ENCODE measurements at places on chromosomes 3 and 15.

DNA sequence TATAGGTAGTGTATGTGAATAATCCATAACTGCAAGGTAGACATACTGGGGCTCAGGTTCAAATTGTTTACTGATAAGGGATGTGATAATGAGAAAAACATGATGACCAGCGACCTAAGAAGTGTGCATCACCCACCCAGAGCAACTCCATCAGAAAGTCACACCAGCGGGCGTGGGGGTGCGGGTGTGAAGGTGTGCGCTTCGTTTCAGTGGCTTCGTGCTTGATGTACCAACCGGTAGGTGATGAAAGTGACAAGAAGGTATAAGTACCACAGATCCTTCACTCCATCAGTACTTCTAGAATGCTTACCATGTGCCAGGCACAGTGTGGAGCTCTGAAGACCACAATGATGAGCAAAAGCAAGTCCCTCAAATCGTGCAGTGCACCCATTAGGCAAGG, 11.2 kb downstream of the ANP32A start:
- DNase-seq: no peak

DNA sequence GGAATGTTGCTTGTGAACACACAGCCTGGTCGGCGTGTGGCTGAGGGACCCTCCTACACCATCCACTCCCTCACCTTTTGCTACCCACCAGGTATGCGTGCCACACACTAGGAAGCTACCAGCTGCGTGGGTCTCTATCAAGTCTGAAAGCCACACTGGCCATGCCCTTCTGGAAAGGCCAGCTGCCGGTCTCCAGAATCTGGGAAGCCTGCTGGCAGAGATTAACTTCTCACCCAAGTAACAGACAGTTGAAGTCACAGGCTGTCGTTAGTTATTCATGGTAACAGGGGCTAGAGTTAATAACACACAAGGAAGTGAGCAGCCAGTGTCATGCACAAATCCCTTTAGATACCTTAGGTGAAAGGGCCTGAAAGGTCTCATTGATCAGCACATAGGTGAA, 48.1 kb downstream of the SUSD5 start:
- DNase-seq: no peak

GRCh38 chr3:12931273-12931905, 90.0 kb upstream of the RPL32 start:
- no peak for DNase-seq

- DNase-seq: no peak
Observed at GRCh38 chr3:2526926-2527325, 428.3 kb downstream of the CNTN4 start.

GRCh38 chr3:61667383-61667782, 106.0 kb downstream of the PTPRG start:
- DNase-seq: no peak

DNA sequence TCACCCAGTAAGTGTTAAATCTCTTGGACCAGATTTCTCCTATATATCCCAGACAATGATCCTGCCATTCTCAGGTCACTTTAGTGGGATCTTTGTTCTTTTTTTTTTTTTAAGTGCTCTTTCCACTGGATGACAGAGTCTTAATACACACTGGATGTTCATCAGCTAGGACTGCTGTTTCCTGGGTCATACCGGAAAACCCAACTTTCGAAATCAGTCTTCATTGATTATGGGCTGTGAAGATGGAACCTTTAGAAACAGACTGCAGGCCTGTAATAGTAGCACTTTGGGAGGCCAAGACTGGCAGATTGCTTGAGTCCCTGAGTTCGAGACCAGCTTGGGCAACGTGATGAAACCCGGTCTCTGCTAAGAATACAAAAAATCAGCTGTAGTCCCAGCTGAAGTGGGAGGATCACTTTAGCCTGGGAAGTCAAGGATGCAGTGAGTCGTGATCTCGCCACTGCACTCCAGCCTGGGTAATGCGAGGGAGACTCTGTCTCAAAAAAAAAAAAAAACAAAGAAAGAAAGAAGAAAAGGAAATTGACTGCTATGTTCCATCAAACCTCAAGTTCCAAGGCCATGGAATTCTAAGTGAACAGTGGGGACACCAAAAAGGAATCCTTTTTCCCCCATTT, 2.3 kb downstream of the EOGT start:
- DNase-seq: no peak

GRCh38 chr3:55854494-55854893, 367.4 kb upstream of the WNT5A start:
- DNase-seq: no peak

DNA sequence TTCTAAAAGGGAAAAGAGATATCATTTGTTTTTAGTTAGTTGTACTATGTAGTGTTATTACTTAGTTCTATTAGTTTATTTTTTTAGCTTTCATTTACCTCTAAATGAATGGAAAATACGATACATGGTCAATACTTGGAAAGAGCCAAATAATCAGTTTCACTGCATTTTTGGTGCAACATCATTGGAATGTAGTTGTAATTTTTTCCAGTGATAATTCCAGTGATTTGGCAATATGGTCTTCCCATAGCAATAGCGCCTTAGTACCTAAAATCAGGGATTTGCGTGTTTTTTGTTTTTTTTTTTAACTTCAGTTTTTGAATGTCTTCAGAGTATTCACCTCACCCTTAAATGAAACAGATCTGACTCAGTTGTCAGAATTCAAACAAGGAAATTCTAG, 41.8 kb downstream of the RAB8B start:
- no peak for DNase-seq

DNA sequence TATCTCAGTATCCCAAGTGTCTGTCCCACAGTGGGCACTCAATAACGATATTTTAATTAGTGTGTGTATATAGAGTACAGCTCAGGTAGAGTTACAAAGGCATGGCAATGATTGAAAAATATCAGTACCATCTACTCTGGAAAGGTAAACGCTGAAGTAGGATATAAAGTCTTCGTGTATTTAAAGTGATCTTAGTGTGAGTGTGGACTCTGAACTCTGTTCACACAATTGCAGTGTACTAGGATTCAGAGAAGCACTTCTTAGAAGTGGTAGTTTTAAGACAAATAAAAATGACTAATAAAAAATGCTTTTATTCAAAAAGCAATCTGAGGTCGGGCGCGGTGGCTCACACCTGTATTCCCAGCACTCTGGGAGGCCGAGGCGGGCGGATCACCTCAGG, 62.9 kb upstream of the RAP2B start:
- DNase-seq: no peak

DNA sequence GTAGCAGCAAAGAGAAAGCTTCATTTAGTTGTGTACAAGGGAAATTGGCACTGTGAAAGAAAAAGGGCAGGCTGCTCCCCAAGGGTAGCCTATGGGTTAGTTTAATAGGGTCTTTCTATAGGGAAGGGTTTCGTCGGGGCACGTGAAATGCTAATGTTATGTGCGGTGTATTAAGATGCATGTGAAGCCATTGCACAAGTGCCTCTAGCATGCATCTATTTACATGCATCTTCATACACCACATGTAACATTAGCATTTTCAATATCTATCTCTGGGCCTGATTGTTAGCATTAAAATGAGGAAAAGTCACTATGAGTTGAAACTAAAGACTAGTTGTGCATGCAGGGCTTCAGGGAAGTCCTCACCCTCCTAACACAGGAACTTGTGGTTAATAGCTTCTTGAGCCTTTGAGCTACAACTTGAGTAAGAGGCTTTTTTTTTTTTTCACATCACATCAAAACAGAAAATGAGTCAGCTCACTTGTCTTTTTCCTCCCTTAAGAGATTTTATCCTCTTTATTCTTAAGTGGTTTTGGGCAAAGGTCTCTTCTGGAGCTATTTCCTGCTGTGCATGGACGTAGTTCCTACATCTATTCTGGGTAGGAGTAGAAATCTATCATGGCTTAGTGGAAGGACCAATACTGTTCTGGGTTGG, 613.4 kb downstream of the ZPLD1 start:
- no peak for DNase-seq

GRCh38 chr15:101033801-101034200, 114.6 kb downstream of the LRRK1 start:
- DNase-seq: no peak

GRCh38 chr15:77021088-77021481, 26.2 kb downstream of the PSTPIP1 start:
- no peak for DNase-seq

- DNase-seq: no peak
Observed at GRCh38 chr3:125300416-125300815, 74.7 kb downstream of the ZNF148 start.

DNA sequence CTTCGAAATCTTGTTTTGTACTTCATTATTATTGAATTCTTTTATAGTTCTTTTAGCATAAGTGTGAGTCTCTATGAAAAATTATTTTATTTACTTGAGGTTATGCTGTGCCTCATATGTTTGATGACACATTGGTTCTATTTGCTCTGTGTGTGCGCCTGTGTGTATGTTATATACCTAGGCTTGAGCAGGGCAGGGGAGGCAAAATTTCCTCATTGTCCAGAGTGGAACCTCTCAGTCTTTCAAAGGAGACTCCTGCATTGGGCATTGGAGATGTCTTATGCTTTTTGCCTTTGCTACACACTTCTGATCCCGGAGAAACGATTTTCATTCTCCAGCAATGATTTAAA, 58.4 kb downstream of the ALCAM start:
- DNase-seq: no peak

- DNase-seq: no peak
Observed at GRCh38 chr3:65398953-65399352, 639.8 kb downstream of the MAGI1 start.

- DNase-seq: no peak
Observed at GRCh38 chr3:66082679-66083078, 44.0 kb upstream of the MAGI1 start.

DNA sequence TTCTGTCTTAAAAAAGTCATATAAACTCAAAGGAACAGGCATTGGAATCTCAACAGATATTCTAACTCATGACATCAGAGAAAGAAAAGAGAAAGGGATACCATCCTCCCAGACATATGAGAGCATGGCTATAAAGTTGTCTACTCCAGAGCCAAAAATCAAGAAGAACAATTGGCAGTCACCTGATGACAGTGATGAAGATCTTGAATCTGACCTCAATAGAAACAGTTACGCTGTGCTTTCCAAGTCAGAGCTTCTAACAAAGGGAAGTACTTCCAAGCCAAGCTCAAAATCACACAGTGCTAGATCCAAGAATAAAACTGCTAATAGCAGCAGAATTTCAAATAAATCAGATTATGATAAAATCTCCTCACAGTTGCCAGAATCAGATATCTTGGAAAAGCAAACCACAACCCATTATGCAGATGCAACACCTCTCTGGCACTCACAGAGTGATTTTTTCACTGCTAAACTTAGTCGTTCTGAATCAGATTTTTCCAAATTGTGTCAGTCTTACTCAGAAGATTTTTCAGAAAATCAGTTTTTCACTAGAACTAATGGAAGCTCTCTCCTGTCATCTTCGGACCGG, 35.9 kb downstream of the UNC13C start:
- DNase-seq: no peak

DNA sequence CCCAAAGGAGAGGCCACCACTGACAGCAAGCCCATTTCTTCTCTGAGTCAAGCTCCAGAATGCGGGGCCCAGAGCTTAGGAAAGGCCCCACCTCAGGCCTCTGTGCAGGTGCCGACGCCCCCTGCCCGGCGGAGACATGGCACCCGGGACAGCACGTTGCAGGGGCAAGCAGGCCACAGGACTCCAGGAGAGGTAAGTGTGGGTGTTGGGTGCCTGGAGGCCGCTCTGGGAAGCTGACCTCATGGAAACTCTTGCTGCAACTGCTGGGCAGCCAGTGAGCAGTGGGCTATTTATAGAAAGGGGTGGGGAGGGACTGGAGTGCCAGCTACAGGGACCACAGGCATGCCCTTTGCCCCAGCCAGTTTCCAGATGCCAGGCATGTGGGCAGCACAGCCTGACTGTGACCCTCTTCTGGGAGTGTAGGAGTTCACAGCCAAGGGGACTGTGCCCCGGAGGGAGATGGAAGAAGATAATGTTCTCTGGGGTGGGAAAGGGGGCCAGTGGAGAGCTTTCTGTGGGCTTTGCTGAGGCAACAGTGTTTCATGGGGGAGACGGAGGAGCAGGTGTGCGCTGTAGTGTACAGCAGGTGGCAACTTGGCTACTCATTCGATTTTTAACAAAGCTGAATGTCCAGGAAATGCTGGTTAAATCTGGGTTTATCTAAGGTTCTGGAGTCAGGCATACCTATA, 23.7 kb downstream of the ALPK3 start:
- DNase-seq: no peak

GRCh38 chr3:89504432-89504831, 397.0 kb downstream of the EPHA3 start:
- no peak for DNase-seq

DNA sequence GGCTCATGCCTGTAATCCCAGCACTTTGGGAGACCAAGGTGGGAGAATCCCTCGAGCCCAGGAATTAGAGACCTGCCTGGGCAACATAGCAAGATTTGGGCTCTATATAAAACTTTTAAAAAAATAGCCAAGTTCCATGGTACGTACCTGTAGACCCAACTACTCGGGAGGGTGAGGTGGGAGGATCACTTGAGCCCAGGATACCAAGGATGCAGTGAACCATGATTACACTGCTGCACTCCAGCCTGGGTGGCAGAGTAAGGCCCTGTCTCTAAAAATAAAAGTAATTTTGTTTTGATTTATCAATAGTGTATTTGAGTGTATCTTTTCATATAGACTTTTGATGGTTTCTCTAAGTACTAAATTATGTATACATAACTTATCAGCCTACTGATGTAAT, 63.1 kb downstream of the LSM3 start:
- DNase-seq: no peak

DNA sequence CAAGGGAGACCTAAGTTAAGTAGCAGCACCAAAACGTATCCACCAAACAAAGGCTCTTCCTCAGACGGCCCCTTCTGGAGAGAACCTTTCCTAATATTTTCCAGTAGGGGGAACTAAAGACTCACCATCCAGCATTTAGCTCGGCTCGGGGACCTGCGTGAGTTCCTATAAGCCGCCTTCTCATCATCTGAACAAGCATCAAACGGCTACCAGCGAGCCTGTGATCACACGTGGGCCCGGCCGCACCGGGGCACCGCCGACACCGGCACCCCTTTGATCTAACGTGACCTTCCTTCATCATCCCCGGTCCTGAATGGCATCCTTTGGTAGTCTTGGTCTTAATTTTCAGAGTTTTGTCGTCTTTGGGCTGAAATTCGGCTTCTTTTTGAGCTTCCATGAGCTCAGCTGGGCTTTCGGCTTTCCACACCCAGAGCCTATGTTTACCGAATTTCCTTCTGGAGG, 1.4 kb upstream of the ROBO2 start:
- no peak for DNase-seq

Data from stimulated activated CD8-positive, alpha-beta memory T cell treated with anti-CD3 and anti-CD28 coated beads, Interleukin-2, amount 100 ng/mL, for 48 hours (primary cell).